ENCODE measurements at places on chromosomes 2 and 18. TPM values are rescaled to one million over a fixed set of nuclear protein-coding genes. Genes with fewer than 3 reads are reported as not detected.

Gene ADGRF3
- total RNA-seq = not detected

Gene GPR155
- total RNA-seq = 3.5 TPM

DNA sequence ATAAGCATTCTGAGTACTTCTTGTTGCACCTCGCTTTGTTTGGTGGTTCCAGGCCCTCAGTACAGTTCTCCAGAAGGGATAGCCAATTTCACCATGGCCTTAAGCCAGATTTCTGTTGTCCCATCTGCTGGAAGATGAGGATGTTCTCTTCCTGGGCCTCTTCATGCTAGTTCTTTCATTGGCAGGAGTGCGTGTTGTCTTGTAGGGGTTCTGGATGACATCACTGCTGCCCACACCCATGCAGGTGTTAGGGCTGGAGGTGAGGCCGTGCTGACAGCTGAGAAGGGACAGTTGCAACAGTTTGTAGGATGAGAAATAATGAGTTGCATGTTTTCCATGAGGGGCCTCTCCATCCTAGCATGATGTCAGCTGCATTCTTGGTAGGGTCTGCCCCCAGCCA lies 142.9 kb downstream of the LDLRAD4 start:
- no peak for DNase-seq

DNA sequence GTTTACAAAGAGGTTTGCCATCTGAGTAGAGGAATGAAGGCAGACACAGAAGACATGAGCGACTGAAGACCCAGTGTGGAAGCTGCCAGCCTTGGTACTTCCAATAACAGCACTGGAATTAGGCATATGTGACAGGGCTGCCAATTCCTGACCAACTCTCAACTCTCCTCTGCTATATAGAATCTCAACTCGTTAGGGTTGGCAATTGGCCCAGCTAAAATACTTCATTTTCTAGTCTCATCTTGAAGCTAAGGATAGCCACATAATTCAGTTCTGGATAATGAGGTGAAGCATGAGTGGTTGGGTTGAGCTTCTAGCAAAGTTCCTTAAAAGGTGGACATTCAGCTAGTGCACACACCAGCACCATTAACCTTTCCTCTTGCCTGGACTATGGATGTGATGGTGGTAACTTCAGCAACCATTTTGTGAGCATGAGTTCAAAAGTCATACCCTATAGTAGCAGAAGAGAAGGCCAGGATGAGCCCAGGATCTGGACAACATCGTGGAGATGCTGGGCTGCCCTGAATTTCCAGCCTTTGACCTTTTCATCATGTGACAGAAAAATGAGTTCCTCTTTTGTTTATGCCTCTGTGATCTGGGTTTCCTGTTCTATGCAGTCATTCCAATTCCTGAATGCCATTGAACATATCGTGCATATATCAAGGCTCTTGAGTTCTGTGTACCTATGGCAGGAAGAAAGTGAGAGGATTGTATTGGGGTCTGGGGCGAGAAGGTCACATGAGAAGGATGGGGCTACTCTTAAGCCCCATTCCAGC lies 68.1 kb upstream of the HAAO start:
- DNase-seq = no peak

Gene VIT
- total RNA-seq = not detected

DNA sequence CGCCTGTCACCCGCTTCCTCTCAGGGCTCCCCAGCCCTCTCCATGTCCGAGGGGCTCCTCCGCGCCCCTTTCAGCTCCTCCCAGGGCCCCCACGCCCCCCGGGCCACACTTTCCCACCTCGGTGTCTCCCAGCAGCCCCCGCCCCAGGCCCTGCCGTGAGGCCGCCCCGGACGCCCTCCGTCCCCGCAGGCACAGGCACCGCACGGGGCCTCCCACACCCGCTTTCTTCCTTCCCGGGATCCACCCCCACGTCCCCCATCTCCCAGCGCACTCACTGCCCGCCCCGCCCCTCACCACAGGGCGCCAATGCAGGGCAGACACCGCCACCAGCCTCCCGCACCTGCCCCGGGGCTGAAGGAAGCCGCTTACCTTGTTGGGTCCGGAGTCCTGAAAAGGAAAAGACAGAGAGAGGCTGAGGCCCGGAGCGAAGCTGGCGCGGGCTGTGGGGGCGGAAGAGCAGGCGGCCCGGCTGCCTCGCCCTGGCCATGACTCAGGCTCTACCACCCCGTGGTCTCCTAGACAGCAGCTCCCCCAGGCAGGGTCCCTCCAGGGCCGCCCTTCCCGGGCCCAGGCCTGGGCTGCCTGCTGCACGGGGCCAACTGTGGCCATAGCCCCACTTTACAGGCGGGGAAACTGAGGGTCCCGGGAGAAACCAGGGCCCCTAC lies 37.7 kb downstream of the KIF1A start:
- no peak for DNase-seq

Gene ANKRD30B
- total RNA-seq = not detected

Gene CIB4
- total RNA-seq = not detected

- DNase-seq = no peak
Measured at GRCh38 chr2:26585100-26585499, 56.1 kb downstream of the CIB4 start.

DNA sequence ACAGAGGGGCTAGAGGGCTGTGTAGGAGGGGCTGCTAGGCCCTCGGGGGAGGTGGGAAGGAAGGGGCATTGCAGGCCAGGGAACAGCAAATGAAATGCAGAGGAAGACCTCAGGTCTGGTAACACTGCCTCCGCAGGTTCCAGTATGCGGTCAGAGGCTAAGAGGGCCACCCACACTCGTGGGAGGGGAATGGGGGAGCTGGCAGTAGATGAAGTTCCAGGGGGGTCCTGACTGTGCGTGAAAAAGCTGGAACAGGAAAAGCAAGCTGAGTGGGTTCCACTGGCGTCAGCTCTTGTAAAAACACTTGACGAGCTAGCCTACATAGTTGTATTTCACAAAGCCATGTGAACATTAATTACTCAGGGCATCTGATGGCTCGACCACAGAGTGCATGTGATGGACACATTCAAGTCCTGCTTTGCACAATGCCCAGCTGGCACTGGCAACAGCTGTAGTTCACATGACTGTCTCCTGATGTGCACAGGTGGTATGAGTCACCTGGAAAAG lies 29.0 kb upstream of the PTPN4 start:
- no peak for DNase-seq

DNA sequence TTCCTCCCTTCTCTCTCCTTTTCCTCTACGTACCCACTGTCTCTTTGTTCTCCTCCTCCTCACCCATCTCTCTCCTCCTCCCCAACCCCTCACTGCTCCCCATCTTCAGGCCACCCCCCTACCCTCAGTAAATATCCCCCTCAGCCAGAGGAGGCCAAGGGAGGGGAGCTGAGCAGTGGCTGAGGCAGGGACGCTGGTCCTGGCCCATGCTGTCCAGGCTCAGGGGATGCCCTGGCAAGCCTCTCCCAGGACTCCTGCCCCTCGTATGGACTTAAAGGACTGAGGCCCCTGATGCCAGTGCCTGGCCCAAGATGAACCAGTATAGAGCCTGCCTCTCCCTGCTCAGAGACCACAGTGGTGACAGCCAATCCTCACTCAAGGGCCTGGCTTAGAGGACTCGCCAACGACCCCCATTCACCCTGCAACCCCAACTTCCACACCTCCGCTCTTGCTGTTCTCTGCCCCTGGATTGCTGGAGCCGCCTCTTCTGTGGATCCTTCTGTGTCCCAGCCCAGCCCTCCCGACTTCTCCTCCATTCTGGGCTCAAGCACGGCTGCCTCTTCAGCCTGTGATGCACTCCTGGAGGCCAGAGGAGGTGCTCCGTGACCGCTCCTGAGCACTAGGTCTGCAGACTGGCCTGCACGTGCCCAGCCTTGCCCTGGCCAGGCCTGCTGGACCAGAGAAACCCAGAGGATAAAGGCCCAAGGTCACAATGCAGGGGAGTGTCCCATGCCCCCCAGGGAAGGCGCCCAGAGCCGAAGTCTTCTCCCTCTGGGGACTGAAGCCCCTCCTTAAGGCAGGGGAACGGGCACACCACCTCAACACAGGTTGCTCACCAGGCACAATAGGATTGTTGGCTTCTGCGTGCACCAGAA lies 9.5 kb upstream of the DUSP2 start:
- no peak for DNase-seq

Measured in HT1080 (cell line).